CD4-positive, alpha-beta T cell treated with Interleukin-10 for 1 hour (primary cell): ENCODE measurements at places on chromosomes 5 and 9.

DNA sequence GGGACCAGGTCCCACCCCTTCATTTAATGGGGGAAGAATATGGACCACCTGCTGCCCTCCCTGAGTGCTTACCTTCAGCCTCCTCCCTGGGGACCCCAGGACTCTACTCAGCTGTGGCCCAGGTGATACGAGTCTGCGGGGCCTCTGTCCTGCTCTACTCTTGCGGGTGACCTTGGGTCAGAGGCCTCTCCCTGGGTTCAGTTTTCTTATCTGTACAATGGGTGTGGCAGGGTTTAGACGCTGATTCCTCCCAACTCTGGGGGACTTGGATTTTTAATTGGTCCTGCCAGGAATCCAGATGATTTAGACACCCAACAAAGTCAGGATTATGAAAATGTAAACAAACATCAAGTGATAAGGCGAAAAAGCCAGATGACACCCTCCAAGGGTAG, 25.0 kb downstream of the FAM163B start:
- DNase-seq: no peak

DNA sequence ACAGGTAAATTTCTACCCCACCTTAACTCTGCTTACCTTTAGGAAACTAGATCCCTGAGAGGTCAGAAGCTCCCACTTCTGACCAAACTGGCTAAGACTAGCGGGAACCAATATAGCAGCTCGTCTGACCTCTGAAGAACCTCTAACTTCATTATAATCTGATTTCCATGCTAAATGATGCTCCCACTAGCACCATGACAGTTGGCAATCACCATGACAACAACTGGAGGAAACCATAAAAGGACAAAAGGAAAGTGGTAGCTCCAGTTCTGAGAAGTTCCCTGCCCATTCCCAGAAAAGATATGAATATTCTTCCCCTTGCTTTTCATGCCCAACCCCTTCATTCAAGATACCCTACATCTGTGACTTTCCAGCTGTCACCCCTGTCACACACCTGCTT, 483.3 kb downstream of the CTNND2 start:
- DNase-seq: no peak

DNA sequence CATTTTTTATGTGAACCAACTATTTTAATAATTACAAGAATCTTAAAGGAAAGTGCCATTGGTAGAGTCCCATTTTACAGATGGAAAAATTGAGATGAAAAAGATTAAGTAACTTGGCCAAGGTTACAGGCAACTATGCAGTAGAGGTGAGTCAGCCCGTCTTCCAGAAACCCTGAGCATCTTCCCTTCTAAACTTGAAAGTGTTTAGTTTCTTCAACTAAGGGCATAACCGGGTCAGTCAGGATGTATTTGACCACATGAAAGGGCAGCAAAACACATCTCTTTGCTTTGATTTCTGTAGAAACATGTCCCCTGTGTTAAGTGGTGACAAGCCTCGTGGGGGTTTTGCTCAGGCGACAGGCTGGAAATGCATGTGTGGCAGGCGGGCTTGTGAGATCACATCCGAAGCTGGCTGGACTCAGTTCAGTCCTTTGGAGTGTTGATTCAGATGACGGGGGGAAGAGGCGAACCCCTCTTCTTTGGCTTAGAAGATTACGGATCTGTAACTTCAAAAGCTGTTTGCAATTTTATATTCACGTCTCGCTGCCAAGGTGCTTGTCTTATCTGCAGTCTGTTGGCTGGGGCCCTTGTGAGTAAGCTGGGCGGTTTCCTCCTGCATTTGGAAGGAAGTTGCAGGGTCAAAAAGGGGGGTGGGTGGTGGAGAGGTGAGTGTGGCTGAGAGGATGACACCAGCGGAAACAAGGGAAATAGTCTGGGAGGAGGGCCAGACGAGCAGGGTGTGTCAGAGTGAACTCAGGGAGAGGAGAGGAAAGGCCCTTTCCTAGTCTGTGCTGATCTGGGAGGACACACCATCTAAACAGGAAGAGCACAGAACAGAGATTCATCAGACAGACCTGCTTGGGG, 78.9 kb upstream of the RPS23 start:
- peak; percentile 79 for DNase-seq

DNA sequence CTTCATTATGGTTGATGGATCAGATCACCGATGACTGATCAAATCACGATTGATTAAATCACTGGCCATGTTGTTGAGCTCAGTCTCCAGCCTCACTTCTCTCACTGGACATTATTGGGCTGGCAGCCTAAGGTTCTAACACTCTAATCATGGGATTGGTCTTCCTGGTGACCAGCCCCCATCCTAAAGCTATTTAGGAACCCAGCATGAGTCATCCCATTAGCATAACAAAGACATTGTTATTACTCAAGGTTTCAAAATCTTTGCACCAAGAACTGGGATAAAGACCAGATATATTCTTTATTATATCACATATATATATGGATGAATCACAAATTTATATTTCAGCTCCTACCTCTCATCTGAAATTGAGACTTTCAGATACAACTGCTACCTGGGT, 272.1 kb upstream of the IL12B start:
- no peak for DNase-seq

DNA sequence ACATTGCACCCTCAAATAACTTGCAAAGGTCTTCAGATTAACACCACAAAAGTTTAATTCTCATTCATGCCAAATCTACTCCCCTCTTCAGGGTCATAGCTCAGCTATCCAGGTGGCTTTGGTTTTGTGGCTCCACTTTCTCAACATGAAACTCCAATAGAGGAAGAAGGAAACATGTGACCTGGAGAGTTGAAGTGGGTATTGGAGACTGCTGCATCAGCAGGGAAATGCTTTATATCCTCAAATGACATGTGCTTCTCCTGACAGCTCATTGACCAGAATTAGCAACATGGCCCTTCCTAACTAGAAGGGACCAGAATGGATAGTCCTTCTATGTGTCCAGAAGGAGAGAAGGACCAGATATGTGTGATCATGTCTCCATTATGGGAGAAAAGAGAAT, 73.6 kb downstream of the TLR4 start:
- DNase-seq: no peak

- DNase-seq: no peak
Measured at GRCh38 chr5:139659695-139660101, 11.5 kb downstream of the CXXC5 start.

DNA sequence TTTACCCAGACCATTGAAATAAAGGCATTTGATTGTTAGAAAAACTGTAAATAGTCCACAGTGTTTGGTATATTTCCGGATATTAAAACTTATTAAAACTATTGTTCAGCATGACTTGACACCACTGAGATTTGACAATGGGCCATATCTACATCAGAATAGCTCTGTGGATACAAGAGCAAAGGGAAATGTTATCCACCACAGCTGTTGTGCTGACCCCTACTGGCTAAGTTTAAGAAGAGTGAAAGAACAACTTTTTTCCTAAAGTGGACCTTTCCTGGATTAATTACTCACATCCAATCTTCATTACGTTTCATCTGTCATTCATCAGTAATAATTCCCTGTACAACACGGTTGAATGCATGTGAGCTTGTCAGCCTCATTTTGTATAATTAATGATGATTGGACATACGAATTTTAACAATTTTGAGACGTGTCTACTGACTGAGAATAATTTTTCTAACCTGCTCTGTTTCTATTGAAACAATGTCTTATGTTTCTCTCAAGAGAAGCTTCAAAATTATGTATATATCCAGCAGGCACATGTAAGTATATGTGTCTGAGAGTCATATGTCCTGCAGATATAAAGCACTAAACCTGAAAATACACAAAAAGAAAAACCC, 1952.6 kb downstream of the MAT2B start:
- DNase-seq: no peak

GRCh38 chr5:116137544-116138378, 52.9 kb downstream of the COMMD10 start:
- DNase-seq: peak; percentile 63

DNA sequence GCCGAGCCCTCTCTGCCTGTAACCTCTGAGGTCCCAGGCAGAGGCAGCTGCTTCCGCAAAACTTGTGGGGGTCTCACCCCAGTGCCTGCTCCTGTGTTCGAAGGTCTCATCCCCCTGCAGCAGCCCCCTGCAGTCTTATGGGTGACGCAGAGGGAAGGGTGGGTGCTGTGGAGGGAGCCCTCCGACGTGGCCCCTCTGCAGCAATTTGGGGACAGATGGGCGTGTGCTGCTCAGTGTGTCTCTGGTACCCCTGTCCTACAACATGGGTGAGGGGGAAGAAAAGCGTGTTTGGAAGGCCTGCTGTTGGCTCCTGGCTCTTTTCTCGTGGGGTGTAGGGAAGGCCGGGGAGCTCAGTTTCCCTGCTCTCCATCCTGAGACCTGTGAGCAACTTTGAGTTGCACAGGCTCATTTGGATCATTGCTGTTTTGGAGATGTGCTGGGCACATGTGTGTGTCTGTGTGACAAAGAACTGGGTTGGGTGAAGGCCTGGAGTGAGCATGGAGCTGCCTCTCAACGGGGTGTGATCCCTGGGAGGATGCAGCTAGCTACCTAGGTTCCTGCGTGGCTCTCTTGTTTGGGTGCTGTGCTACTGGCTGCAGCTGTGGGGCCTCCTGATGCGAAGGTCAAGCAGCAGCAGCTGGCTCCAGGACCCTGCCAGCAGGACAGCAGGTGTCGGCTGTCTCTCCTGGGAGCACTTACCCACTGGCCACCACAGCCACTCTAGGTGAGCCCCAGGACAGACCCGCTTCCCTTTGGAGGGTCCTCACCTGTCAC, 179.6 kb upstream of the PITX1 start:
- no peak for DNase-seq
